ENCODE measurements at places on chromosomes 16 and 17.

DNA sequence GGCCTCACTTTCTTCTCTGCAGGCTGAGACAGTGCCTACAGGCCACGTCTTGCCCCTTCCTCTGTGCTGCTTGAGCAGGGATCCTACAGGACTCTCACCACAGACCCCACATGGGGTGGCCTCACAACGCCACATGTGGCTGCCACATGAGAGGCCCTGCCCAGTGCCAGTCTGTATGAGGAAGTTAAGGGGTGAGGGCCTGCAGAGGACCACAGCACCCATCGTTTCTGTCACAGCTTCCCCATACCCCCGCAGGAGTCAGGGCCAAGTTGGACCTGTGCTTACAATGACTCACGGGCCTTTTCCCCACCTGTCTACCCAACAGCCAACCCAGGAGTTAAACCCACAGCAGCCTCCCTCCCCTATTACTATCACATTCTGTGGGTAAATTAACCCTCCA is 2.9 kb upstream of the GSDMB start:
- no peak for DNase-seq

DNA sequence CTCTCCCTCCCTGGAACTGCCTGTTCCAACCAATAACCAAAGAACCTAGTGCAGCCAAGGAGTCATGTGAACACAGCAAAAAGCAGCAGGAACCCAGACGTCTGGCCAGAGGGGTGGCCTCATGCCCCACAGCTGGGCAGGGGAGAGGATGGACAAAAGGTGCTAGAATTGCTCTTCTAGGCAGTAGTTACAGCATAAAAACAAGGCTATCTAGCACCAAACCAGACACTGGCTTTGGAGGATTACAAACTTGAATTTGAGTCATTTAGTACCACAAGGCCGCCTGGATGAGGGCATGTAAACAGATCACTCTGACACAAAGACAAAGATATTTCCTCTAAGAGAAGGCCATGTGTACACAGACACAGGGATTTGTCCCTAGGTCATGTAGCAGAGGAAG is 423.3 kb upstream of the MAF start:
- no peak for DNase-seq

GRCh38 chr17:8904201-8904600 is 36.7 kb upstream of the PIK3R6 start:
- DNase-seq: no peak

- DNase-seq: no peak
These were observed 146.0 kb downstream of the FTO start for GRCh38 chr16:53849994-53850393.

GRCh38 chr16:69822174-69822935 is 60.2 kb downstream of the WWP2 start:
- no peak for DNase-seq

DNA sequence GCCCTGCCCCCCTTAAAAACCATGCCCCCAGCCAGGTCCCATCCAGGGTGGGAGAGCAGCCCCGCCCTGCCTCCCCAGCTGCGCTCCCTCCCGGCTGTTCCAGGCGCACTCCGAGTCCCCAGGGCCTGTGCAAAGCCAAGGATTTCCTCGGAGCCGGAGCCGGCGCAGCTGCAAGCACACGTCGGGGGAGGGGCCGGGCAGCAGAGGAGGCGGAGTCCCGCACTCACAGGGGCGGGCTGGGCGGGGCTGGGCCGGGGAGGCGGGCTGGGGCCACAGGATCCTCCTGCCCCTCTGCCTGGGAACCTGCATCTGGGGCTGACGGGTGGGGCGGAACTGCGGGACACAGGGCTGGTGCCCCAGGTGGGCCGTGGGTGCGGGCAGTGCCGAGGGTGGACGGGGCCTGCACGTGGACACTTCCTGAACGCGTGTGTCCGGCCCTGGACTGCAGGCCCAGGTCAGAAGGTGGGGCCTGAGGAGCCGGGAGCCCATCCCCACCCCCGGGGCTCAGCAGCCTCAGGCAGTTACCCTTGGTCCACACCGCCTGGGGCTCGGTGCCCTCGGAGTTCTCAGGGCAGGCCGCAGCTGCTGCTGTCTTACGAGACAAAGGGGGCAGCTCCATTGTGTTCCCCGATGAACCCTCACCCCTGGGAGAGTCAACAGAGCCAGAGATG is 24.0 kb upstream of the SSTR5 start:
- DNase-seq: peak; percentile 61

DNA sequence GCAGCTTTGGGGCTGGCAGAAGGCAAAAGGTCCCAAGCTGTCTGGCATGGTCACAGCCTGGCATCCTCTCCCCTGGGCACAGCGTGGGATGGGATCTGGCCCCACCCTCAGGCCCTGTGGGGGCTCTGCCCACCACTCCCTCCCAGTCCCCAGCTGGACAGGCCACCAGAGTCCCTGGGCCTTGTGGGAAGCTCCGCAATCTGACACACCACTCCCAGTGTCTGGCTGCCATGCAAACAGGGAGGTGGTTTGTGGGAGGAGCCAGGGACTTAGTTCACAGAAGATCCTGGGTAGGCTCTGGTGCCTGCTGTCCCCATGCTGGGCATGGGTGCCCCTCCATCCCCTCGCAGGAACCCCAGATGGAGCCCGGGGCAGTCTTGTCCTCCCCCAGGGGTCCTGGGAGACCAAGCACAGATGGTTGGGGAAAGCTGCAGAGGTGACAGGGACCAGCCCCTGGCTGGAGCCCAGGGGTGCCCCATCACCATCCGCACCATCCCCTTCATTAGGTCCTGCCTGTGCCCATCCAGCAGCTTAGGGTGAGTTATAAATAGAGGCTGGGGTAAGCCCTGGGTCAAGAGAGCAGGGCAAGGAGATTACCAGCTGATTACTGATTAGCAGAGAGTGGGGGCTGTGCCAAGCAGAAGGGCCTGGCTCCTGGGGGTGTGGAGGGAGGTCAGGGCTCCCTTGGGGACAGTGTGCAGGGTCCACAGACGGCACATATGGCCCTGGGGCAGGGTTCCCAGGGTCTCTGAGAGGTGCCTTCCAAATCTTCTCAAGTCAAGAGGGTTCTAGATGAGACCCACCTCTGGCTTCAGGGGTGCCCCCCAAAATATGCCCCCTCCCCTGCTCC is 6.2 kb downstream of the FSCN2 start:
- no peak for DNase-seq

GRCh38 chr16:86676254-86676670 is 97.9 kb downstream of the FOXL1 start:
- no peak for DNase-seq
